HEK293T (cell line): ENCODE measurements at places on chromosomes 7 and 10.

DNA sequence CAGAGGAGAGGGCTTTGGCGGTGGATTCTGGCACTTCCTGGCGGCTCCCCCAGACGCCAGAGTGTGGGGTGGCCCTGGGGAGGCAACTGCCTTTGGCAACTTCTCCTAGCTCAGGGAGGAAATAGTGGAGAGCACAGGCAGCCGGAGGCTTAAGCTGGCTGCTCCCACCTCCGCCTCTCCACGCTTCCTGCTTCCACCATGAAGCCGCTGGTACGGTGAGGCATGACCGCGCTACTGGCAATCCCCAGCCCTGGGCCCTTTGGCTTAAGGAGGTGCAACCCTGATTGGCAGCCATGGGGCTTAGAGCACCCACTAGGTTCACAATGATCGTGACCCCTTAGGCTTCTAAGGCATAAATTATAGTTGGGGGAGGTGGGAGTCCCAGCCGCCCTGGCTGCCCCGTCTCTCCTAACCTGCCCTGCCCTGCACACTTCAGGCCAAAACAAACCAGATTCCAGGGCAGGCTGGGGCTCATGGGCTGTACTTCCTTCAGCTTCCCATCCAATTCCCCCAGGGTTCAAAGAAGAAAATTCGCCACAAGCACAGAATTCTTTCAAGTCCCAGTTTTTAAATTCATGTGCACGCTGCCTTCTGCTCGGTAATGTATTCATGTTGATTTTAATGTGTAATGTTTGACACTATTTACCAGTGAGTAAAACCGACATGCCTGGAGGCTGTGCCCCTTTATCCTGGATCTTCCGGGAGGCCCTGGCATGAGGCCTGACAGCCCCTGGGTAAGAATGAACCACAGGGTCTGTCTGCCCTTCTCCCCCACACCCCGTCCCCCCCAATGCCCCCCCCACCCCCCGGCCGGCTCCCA is 90.7 kb upstream of the LRRC4 start:
- DNase-seq = no peak

DNA sequence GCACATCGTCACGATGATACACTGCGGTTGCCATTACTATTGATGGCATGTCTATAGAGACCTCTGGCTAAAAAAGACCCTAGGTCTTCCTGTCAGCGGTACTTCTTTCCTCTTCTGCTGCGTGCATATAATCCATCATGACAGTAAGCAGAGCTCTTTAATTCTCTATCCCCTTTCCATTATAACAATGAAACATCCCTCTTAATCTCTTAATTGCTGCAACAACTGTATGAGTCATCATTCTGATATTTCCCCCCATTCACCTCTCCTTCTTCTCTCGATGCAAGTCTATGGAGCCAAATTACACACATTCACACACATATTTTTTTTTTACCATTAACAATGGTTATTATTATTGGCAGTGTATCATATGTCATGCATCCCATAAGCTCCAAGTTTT is 45.2 kb upstream of the AKR1E2 start:
- no peak for DNase-seq

DNA sequence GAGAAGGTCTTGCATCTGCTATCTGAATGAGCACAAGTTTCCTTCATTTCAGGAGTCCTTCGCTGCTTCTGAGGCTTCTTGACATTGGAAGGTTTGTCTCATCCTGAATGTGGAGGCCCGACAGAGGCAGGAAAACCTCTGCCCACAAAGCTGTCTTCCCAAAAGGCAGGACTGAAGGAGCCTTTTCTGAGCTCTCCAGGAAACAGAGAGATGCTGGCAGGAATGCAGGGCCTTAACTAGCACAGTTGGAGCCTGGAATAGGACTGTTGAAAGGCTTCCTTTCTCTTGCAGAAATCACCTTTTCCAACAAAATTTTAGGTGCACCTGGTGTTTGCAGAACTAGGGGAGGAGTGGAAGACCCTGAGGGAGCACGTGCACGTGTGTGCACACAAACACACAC is 637.4 kb upstream of the MKI67 start:
- DNase-seq = no peak

DNA sequence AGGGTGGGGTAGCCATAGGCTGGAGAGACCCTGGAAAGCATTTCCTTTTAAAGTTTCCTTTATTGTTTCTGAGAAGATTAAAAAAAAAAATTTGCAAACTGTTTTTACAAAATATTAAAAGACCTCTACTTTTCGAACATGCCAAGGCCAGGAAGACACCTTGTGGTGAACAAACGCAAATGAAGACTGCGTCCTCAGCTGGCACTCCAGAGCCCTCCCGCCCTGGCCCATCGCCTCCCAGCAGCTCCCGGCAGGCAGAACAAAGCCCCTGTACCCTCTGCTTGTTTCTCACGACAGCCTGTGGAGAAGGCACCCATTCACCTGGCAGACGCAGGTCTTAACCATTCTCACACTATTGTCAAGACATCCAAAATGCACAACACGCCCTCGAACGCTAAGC is 56.4 kb downstream of the ESYT2 start:
- no peak for DNase-seq

DNA sequence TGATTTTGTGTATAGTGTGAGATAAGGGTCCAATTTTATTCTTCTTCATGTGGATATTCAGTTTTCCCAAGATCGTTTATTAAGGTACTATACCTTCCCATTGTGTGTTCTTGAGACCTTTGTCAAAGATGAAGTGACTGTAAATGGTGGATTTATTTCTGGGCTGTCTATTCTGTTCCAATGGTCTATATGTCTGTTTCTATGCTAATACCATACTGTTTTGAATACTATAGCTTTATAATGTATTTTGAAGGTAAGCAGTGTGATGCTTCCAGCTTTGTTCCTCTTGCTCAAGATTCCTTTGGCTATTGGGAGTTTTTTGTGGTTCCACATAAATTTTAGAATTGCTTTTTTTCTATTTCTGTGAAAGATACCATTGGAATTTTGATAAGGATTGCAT is 8.7 kb upstream of the VWDE start:
- no peak for DNase-seq

GRCh38 chr10:102444851-102445250 is 6.5 kb downstream of the C10orf95 start:
- no peak for DNase-seq

GRCh38 chr10:48607356-48608278 is 2.7 kb upstream of the ARHGAP22 start:
- DNase-seq = no peak

DNA sequence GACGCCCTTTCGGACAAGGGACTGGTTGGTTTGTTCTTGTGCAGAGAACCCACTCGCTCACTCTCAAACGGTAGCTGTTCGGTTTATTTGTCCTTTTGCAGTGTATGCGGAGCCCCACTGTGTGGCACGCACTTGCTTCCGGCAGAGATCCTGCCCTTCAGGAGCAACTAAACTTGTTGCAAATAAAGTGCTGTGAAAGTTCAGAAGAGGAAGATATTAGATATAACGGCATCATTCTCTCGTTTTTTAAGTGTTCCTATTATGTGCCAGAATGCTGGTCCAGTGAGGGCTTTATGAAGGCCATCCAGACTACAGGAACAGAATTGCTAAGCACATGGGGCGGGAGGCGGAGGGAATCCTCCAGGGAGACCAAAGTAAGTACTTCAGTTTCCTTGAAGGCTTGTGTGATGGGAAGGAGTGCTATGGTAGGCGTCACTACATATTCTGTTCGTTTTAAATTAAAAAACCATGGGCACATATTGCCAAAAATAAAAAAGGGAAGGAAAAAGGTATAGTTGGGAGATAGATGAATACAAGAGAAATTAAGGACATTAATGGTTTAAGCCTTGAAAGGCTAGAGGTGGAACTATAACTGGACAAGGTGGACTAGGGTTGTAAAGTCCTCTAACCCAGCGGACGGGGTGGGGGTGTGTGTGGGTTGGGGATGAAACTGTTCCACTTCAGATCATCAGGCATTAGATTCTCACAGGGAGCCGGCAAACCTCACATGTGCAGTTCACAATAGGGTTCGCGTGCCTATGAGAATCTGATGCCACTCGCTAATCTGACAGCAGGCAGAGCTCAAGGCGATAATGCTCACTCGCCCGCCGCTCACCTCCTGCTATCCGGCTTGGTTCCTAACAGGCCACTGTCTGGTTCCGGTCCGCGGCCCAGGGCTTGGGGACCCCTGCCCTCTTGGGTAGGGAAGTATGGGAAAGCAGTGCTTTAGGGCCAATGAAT is 704 bp upstream of the ERLIN1 start:
- DNase-seq = peak; percentile 54

GRCh38 chr10:120011359-120012130 is 119.0 kb downstream of the SEC23IP start:
- DNase-seq = no peak

DNA sequence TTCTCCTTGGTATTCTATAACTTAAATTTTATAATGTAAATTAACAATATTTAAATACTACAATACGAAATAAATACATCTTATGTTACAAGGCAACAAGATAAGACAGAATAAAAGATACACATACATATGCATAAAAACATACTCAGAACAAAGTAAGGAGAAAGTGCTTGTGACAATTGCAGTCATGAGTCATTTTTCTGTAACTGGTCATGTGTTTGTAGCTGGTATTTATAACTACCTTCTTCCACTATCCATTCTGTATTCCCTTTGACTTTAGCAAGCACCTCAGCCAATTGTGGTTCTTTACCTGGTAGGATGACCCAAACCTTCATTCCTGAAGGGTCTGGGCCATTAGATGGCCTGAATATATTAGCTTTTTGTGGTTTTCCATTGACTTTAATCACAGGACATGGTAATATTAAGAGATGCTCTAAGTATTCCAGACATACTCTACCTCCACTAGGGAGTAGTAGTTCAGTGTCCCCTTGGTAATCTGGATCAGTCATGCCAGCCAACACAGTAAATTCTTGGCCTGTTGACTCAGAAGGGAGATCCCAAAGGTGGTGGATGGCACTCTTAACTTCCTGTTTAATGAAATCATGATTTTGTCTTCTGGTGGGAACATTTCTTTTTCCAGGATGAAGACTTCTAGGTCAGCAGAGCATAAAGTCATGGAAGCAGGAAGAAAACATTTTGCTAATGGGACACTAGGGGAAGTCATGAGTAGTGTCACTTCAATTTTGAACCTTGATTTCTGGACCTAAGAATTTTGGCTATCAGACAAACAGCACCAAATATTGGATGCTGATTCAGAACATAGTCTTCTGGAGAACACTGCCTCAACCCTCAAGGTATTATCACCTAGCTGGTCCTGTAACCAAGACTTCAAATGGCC is 733.7 kb upstream of the IGFBP3 start:
- DNase-seq = no peak

DNA sequence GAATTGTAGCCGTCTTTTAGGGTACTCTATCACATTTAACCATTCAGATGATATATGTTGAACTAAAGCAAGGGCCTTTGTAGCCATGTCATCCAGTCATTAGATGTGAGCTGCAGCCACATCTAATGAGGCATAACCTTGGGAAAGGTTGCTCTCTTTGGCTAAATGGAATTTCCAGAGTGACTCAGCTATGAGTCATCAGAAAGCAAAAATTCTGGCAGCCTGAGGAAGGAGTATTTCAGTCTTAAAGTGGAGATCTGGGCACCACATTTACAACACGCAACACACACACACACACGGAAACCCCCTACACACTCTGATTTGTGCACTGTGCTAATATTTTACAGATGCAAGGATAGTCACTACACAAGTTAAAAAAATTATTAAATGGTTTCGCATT is 176.9 kb upstream of the ZWINT start:
- no peak for DNase-seq

GRCh38 chr7:138207555-138207971 is 131.3 kb downstream of the AKR1D1 start:
- DNase-seq = no peak

GRCh38 chr7:1961701-1962276 is 271.0 kb downstream of the MAD1L1 start:
- no peak for DNase-seq

- DNase-seq = no peak
Observed at GRCh38 chr7:140249036-140249806, 72.4 kb upstream of the KDM7A start.

DNA sequence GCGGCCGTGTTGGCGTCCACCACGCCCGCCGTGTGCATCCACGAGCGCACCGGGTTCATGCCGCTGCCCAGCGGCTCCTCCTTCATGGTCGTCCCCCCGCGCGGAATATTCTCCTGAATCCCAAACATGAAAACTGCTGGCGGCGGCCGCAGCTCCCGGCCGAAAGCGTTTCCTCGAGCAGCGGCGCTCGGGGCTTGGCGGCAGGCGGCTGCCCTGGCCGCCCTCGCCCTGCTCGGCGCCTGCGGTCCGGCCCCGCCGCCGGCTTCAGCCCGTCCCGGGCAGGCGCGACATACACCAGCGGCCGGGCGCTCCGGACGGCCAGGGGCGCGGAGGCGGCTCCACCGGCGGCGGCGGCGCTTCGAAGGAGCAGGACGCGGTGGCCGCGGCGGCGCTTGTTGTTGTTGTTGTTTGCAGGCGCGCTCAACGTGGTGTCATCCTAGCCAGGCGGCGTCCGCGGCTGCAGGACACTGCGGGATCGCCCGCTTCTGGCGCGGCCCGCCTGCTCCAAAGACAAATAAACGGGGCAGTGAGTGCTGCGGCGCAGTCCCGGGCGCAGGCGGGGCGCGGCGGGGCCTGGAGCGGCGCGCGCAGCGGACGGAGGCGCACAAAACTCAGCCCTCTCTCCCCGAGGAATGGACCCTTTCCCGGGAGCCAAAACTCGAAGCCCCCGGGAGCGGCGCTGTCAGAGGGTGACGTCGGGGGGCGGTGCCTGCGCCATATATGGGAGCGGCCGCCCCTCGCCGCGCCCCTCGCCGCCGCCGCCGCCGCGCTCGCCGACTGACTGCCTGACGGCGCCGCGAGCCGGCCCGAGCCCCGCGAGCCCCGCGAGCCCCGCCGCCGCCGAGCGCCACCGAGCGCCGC is at the start of gene EBF3:
EBF3 (minus strand) TSS at position 634 of the 861 bp plus-strand sequence; CDS start at position 128, 506 bp downstream.
- peak; percentile 91 for DNase-seq

GRCh38 chr10:132114953-132115520 is 49.3 kb downstream of the JAKMIP3 start:
- no peak for DNase-seq

DNA sequence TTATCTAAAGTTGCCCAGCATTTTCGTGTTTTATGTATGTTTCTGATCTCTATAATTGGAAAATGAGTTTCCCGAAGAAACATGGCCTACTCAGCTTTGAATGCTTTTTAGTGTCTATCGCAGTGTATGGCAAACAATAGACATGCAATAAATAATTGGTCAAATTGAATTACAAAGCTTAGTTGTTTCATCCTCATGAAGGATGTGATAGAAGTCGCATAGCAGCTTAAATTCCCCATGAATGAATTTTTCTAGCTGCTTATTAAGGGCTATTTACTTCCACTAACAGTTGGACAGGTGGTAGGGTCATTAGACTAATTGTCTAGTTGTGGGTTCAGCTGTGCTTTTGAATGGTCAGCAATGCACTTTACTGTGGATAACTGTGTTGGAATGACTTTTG is 467.3 kb upstream of the MBL2 start:
- no peak for DNase-seq
